DND-41 (cell line): ENCODE measurements at places on chromosomes 4 and X.

DNA sequence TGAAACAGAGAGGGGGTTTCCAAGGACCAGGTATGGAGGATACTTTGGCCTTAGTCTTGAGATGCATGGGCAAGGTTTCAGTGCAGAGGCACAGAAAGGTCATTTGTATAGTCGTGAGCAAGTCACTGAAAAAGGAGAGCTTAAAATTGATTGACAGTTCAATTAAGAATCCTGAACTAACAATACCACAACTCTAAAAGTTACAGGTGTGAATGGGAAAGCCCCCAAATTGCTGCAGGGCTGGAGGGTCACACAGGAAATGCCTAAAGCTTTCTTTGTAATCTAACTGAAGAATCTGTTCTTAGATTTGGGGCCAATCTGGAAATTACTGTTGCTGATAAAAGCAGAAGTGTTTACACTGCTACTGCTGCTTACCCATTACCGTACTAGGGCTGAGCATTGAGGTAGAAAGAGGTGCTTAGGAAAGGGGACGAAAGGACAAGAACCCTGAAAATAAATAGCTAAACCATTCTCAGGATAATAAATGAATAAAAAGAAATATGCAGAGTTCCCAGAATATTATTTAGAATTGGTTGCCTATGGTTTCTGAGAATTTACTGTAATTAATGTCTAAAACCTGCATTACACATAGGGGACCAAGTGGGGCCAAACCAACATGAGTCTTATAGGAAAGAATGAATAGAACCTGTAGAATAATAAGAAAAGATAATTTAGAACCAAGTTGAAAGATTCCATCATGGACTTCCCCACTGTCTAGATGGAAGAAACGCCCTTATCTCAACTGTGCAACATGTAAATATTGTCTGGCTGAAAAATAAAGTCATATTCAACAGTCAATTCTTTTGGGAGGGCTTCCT, 91.9 kb upstream of the PPP1R2C start:
- DNase-seq: peak; percentile 47

DNA sequence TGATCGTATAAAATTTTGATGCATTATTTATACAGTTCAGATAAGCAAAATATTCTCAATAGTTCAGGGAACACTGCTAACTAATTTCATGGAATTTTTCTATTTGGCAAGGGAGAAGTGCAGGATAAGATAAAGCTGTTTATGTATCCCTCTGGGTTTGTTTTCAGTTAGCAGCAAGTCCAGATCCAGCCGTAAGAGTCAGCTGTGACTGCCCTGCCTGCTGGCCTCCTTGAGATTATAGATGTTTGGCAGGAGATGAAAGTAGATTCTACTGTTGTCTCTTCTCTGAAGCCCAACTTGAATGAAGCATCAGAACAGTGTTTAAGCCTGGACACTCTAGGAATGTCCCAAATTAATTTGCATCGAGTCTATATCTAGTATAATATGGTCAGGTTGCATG, 29.5 kb downstream of the ANTXR2 start:
- no peak for DNase-seq

- DNase-seq: no peak
Observed at GRCh38 chr4:105148776-105149175, 2.1 kb downstream of the TET2 start.

DNA sequence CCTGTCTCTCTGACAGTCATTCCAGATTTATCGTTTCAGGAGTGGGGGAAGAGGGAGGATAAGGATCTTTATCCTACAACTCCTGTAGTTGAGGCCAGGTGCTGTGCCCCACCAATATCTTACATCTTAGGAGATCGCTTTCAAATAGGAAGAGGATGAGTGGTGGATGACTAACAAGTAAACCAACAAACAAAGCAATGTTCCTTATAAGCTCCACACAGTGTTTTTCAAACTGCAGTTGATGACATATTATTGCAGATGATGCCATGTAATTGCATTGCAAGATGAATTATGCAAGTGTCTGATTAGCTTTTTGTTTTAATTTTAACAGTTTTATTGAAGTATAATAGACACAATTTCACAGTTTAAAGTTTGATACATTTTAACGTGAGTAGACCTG, 35.8 kb upstream of the TMEM164 start:
- no peak for DNase-seq

- DNase-seq: peak; percentile 64
Observed at GRCh38 chr4:39698424-39699009, 581 bp downstream of the UBE2K start.

DNA sequence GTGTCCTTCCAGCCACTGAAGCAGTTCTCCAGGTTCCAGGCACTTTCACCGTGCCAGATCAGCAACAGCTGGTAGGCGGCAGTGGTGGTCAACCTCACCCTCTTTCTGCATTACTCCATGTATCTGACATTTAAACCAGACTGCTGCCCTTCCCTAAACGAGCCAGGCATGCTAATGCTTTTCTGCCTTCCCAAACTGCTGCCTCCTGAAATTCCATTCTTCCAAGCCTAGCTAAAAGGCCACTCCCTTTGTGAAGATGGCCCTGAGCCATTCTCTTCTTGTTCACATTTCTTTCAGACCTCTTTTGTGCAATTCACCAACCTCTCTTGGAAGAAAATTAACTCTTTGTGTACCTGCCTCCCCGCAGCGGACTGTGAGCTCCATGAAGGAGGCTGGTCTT, 73.7 kb downstream of the CHST7 start:
- DNase-seq: no peak

GRCh38 chrX:48003367-48003757, 427 bp downstream of the ZNF182 start:
- DNase-seq: no peak

DNA sequence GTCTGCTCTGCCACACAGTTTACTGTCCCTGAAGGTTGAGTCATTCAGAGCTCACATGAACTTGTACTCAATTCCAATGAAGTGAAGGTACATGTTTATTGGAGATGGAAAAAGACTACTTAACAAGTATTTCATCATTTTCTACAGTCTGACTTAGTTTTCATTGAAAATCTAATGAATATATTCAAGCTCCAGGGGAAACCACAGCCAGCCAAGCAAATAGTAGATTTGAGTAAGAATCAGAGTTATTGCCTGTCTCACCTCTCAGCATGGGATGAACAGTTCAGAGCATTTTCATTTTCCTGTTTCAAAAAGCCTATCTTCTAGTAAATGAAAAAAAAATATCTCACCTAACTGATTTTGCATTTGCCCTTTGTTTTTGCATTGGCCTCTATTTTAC, 1249.4 kb upstream of the DIAPH2 start:
- DNase-seq: no peak

- DNase-seq: no peak
Observed at GRCh38 chr4:104272966-104273365, 221.7 kb downstream of the CXXC4 start.

- DNase-seq: no peak
Observed at GRCh38 chrX:53294024-53294648, 12.8 kb upstream of the IQSEC2 start.

- no peak for DNase-seq
Observed at GRCh38 chr4:126038502-126039144, 723.9 kb downstream of the FAT4 start.
